Tibial artery (tissue), 4 donors: ENCODE measurements at places on chromosomes 6 and 20.
A peak's percentile ranks its signal among the peaks of the same experiment; 100 is the strongest.

- no peak for DNase-seq
Measured at GRCh38 chr20:6231556-6231955, 108.7 kb upstream of the FERMT1 start.

- no peak for DNase-seq
Measured at GRCh38 chr6:154450498-154450897, 60.0 kb downstream of the CNKSR3 start.

DNA sequence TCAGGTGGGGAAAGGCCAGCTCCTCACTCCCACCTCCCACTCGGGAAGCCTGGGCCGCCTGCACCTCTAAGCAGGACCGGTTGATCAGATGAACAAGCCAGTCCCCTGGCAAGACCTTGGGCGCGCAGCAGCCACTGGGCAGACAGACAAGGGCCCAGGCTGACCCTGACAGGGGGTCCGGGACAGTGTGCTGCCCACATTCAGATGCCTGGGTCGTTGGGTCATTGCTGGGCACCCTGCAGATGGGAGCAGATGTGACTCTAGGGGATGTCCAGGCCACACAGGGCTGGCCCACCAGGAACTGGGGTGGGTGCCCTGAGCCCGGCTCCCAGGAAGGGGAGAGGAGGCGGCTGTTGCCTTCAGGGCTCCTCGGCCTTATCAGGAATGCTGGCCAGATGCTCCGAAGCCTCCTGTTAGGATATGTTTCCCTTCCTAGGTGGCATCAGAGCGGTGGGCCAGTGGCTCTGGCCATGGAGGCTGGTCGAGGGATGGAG, 17.3 kb upstream of the FRMD1 start:
- DNase-seq = no peak

GRCh38 chr6:2387445-2387844, 142.0 kb upstream of the GMDS start:
- no peak for DNase-seq

- DNase-seq = no peak
Measured at GRCh38 chr6:127618729-127619128, 41.8 kb downstream of the C6orf58 start.

- no peak for DNase-seq
Measured at GRCh38 chr6:26660000-26660361, 435 bp upstream of the ZNF322 start.

DNA sequence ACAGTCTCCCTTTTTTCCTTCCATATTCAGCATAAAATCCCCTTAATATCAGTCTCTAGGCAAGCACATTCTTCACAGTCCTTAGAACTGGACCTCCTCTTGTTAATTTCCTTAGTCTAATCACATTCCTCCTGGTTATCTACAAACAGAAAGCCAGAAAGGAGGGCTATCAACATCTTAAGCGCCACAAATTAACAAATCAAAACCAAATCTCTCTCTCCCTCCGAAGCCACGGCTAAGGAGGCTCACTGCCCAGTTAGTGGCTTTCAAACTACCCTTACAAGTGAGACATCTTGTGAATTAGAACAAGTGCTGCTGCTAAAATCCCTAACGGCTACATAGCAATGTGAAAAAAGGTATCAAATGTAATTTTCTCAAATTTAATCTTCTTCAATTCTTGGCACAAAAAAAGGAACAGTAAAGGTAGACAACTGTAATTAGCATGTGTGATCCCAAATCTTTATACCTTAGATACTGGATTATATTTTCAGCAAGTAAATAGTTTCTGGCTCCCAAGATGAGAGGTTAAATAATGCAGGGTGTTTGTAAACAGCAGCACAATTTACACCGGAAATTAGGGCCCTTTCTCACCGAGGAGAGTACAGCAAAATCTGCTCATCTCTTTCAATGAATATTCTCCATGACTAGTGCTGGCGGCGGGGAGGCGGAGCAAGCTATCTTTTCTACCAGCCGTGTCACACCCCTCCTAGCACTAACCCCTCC, 1.4 kb upstream of the TRIM39 start:
- peak; percentile 41 for DNase-seq

- no peak for DNase-seq
Measured at GRCh38 chr20:50649590-50649989, 41.8 kb downstream of the RIPOR3 start.

- no peak for DNase-seq
Measured at GRCh38 chr6:170243791-170244291, 47.0 kb downstream of the DLL1 start.

GRCh38 chr6:35011096-35012041, 122.3 kb downstream of the ANKS1A start:
- no peak for DNase-seq

DNA sequence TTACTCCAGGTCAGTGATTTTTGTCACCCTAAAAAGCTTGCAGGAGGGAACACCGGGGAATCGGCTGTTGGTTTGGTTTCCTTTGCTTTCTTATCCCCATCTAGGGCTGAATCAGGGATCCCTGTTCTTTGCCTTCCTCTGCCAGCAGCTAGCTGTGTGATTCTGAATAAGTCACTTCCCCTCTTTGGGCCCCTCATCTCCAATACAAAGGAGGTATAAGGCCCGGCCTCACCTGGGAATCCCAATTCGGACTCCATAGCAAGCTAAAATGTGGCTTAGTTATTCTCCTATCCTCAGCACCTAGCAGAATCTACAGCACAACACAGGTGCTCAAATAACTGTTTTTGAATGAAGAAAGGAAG, 18.5 kb upstream of the ARMC12 start:
- DNase-seq = no peak

DNA sequence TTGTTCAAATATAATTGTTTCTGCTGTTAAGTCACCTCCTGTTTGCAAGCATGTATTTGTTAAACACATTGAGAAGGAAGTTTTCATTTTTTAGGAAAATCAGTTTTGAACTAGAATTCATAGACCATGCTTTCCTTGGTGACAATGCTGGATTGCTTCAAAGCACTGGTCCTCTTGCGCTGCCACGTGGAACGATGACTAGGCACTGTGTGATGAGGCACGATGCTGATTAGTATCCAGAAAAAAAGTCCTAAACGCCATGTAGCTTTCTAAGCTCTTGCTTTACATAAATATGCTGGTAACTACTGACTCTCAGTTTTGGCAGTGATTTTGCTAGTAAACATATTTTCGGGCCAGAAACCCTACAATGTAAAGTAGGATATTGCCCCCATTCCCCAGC, 11.1 kb upstream of the EXOC2 start:
- no peak for DNase-seq

DNA sequence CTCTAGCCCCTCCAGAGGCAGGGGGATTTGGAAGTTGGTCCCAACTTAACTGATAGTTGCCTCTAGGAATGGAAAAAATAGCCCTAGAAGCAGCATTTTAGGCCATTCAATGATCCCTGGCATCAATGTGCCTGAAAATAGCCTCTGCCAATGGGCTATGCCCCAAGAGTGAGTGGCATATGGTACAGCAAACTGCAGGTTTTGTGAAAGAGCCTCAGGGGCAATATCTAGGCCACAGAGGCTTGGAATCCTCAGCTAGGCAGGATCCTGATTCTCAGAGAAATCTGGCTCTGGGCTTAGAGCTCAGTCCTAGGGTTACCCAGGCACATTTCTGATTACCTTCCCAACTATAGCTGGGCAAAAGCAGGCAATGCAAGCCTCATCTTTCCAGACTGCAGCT, 104.4 kb upstream of the MOCS1 start:
- no peak for DNase-seq

GRCh38 chr6:158517581-158517980, 42.3 kb upstream of the TMEM181 start:
- DNase-seq = no peak

GRCh38 chr6:145670311-145670710, 65.0 kb downstream of the EPM2A start:
- no peak for DNase-seq

GRCh38 chr6:163745536-163746400, 331.2 kb downstream of the QKI start:
- DNase-seq = no peak

GRCh38 chr6:154501578-154501868, 9.0 kb downstream of the CNKSR3 start:
- DNase-seq = no peak

DNA sequence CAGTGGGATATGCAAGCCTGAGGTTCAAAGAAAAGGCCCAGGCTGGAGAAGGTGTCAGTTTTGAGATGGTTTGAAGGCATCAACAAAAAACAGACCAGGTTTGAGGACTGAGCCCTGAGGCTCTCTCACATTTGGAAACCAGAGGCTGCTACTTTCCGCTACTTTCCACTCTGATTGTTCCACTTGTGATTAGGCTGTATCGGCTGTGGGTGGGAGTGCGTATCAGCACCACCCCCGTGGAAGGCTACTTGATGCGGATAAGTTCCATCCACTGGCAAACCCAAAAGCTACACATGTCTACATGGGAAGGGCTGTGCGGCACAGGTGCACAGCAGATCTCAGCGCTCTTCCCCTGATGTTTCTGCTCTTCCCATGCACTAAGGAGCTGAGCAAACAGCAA, 198.7 kb downstream of the GMPR start:
- DNase-seq = no peak

DNA sequence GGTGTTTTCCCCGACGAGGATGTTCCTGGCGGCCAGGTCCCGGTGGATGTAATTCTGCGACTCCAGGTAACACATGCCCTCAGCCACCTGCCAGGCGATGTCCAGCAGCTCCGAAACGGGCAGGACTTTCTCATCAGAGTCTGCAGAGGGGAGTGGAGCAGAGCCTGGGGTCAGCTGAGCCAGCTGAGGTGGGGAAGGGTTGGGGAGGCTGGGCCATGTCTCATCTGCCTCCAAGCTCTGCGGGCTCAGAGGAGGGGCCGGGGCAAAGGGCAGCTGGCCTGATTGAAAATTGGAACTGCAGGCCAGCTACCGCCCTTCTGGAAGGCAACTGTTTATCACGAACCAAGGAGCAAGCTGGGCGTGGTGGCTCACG, 6.4 kb downstream of the PTK6 start:
- no peak for DNase-seq

- no peak for DNase-seq
Measured at GRCh38 chr6:23367311-23367710, 758.7 kb upstream of the NRSN1 start.

DNA sequence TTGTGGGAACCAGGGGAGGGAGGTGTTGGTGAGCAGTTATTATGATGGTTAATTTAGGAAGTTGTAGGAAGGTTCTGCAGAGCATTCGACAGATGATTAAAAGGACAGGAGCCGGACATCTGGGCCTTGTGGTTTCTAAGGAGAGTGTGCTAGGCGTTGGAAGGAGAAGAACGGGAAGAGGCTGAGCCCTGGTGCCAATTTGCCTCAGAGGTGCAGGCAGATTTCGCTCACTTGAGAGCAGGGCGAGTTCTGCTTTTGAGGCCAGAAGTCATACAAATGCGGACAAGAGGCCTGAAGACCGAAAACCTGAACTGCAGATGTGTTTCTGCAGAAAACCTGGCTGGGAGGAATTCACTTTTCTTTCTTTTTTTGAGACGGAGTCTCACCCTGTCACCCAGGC, 30.5 kb upstream of the RPS6KA2 start:
- DNase-seq = no peak

GRCh38 chr20:50876816-50877215, 54.4 kb downstream of the ADNP start:
- no peak for DNase-seq

GRCh38 chr20:42442716-42443115, 747.0 kb downstream of the PTPRT start:
- DNase-seq = peak; percentile 50

DNA sequence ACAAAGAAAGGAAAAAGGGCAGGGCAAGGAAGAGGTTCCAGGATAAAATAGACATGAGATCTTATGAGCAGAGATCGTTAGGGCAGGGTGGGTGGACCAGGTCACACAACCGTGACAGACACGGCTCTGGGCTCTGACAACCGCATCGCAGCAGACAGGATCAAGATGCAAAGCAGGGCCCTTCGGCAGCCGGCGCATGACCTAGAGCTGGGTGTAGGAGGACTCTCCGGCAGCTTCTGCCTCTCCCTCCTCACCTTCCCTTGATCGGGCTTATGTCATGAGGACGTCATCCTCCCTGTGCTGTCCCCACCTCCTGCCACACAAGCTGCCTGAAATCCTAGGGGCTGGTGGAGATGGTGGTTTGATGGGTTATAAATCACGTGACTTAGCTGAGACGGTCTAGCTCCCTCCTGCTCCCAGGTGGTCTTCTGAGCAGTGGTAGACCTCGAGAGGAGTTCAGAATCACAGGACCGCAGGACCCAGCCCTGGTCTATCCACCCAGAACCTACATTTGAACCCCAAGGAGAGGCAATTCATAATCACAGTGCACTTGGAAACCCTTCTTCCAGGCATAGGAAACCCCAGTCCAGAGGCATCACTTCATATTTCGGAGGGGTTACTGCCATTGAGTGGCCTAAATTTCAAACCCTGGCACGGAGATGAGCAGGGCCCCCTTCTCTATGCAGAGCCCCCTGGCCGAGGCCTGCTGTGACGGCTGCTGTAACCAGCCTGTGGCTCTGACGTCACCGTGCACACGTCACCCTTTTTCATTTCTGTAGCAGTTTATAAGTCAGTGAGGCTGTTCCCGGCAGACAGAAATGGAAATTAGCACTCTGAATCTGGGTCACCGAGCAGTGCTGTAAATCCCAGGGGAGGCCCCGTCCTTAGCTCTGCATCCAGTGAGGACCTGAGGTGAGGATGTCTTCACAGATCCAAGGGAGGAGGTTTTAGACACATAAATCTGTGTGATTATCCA, 8.7 kb upstream of the CCR6 start:
- no peak for DNase-seq

DNA sequence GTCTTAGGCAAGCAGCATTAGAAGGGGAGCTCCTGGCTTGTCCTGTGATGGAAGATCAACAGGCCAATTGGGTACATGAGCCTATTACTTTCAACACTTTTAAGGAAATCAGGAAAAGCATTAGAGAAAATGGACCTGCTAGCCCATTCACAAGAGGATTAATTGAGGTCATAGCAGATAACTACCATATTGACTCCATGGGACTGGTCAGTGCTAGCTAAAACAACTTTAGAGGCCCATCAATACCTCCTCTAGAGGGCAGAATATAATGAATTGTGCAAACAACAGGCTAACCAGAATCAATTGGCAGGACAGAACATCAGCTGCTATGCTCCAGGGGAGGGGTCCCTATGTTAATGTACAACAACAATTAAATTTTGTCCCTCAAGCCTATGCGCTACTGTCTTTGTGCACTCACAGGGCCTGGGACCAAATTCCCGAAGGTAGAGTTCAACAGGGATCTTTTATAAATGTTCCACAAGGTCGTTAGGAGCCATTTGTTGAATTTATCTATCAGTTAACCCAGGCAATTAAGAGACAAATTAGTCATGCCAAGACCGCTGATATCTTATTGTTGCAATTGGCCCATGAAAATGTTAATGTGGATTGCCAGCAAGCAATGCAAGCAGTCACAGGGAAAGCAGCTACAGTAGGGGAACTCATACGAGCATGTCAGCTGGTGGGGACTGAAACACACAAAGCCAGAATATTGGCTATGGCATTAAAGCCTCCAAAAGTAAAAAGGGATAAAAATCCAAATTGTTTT, 106.6 kb upstream of the BTN3A2 start:
- no peak for DNase-seq

GRCh38 chr20:63102721-63103375, 96.1 kb upstream of the BHLHE23 start:
- no peak for DNase-seq

DNA sequence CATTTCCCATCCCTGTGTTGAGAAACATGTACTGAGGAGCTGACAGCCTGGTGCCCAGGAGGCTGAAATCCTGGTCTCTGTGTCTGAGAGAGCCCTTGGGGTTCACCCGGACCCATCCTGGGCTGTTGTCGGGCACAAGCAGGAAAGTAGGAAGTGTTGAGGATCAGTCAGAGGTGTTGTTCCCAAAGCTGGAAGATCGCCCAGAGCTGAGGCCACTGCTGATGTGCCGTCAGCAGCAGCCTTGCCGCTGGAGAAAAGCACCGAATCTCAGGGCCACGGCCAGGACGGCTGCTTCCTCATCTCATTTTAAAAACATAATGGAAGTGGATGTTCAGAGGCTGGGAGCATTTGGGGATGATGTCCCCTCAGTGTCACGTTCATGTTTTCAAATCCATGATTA, 218.5 kb downstream of the UST start:
- DNase-seq = no peak
